ENCODE measurements at places on chromosomes 3 and 15.

DNA sequence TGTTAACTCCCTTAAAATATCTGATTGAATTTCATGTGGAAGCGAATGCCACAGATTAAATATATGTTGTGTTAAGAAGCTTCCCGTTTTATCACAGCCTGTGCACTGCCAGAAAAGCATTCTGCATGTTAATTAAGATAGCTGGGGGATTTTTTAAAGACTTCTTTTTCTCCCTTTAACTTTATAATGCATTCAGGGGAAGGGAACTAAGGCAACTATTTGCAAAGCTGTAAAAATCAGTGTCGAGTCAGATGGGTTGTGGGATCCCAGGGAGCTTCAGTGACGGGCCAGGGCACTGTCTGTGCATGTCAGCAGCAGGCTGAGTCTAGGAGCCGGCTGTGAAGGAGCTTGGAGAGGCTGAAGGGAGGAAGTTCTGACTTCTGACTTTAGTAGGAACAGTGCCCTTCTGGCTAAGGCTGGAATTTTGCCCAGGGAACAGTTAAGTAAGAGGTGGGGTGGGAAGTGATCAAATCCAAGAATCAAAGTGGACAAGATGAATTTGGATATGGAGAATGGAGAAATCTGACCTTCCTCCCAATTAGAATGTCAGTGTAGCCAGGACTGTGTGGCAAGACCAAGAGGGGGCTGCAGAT, 77.7 kb downstream of the ABHD5 start:
- DNase-seq: no peak

DNA sequence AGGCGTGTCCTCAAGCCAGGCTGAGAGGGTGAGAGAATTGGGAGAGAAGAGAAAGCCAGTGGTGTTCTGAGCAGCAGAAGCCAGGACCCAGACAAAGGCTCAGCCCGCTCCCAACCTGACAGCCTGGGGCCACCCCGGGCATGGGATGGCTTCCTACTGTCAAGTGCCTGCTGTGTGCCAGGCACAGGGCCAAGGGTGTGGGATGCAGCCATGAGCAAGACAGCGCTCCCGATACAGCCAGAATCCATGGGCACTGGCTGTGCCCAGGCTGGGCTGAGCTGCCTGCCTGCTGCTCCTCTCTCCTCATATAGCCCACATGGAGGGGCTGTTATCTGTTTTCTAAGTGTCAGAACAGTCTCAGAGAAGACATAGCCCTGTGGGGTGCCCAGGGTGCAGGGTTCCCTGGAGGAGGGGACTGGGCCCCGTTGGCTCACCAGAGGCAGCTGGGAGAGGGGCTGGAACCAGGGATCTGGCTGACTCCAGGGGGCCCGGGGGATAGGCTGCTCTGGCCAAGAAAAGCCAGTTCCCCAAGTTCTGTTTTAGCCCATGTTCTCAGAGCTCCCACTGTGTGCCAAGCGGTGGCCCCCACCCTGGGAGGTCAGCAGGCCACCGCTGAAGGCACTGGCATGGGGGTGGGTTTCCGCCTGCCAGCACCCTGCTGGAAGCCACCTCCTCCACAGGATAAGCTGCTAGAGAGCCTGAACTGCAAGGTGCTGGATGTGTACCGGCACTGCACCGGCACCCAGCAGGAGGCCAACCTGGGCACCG, 39.0 kb downstream of the CFAP100 start:
- DNase-seq: no peak

- peak; percentile 44 for DNase-seq
Measured at GRCh38 chr3:68288085-68288484, 633.7 kb upstream of the SUCLG2 start.

- DNase-seq: no peak
Measured at GRCh38 chr15:63942486-63943365, 103.6 kb downstream of the DAPK2 start.

DNA sequence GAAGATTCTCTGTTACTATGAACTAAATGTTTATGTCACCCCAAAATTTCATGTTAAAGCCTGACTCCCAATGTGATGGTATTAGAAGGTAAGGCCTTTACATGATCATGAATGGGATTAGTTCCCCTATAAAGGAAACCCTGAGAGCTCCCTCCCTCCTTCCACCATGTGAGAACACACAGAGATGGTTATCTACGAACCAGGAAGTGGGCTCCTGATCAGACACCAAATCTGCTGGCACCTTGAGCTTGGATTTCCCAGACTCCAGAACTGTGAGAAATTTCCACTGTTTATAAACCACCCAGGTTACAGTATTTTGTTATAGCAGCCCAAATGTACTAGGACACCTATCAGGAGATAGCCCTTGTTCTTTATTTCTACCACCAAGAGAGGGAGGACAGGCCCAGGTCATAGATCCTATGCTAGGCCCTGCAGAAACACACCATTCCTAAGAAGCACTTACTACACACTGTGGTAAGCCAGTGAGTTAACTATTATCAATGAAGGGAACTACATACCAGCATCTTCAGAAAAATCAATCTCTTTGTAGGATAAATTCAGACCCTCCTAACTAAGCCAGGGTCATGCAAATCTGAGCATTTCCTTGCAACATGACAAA, 59.0 kb downstream of the PRKAR2A start:
- no peak for DNase-seq

- DNase-seq: peak; percentile 18
Measured at GRCh38 chr3:168312984-168313383, 217.3 kb upstream of the GOLIM4 start.

DNA sequence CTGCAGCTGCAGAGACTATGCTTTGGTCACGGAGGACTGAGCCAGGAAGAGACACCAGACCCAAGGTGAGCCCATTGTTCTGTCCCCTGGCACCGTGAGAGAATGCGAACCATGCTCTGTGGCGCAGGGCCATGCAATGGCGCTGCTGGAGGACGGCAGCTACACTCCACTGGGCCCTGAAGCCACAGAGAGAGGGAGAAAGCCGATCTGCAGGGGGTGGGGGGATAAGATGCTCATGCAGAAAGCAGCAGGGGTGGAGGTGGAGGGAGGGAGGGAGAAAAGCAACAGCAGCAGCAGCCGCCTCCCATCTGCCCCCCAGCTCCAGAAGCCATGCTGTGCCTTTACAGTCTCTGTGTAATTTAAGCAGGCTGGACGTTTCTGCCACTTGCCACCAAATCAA, 5.3 kb downstream of the BDH1 start:
- peak; percentile 32 for DNase-seq

GRCh38 chr3:49260806-49261324, 16.2 kb downstream of the C3orf62 start:
- no peak for DNase-seq

DNA sequence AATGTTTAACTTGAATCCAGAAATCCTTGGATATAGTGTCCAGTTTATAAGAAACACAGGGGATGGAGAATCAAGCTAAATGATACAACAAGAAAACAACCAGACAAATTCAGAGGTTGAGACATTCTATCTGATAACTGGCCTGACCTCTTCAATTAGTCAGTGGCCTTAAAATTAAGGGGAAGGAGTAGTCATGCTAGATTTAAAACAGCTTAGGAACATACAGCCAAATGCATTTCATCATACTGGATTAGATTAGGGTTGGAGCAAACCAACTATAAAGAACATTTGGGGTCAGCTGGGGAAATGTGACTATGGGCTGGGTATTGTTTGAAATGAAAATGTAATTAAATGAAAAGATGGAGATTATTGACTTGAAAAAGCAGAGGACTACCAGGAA, 53.3 kb downstream of the PPARG start:
- DNase-seq: no peak

DNA sequence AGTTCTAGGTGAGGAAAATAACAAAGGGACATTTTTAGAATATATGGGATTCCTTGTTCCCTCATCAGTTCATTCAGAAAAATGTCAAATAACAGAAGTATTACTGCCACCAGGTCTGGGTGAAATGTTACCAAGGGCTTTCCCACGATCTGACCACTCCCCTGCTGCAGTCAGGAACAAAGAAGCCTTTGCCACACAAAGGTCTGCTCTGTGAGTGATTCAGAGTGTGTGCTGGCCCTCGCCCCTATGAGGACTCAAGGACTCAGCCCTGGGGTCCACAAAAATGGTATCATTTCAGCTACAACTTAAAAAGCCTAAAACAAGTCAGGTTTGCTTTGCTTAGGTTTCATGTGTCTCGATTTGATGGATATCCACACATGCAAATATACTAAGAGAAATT, 5.0 kb downstream of the MKRN3 start:
- peak; percentile 54 for DNase-seq

GRCh38 chr15:80382285-80382684, 21.9 kb upstream of the ARNT2 start:
- no peak for DNase-seq

DNA sequence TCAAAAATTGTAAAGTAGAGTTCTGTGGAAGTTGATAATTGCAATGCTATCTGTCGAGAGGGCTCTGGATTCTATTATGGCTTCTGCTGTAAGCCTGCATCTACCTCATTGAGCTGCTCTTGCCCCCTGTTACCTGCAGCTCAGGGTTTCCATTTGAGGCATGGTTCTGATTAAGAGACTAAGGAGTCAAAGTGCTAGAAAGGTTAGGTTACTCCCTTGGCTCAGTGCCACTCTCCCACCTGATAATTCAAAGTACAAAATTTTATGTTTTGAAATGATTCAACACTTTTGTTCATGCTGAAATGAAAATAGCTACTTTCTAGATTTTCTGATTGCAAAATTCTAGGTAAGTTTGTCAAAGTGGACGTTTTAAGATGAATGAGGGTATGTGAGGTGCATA, 220.5 kb upstream of the SATB1 start:
- DNase-seq: no peak

DNA sequence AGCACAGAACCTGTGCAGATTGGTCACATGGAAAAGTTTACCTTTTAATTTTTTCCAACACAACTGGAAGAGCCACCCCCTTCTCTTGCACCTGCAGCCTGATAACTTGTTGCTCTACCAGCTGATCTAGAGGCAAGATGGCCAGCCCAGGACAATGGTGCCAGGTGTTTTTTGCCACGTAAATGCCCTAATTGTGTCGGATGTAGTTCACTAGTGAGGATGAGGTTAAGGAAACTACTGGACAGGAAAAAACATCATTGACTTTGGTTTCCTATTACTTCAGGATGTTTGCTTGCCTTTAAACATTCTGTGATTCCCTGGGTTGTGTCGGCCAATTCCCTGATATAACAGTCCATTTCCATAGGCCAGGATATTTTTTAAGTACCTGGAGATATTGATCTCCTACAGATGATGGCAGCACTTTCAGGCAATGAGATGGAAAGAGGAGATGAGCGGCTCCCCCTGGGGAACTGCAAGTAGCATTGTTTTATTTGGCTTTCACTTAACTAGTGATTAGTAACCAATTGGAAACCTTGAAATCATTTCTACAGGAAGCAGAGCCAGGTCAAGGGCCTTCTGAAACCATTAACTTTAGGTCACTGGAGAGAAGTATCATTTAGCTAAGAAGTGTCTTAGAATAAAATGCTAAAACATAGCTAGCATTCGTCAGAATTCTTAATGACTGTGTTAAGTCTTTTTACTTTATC, 72.5 kb downstream of the OSBPL10 start:
- no peak for DNase-seq

DNA sequence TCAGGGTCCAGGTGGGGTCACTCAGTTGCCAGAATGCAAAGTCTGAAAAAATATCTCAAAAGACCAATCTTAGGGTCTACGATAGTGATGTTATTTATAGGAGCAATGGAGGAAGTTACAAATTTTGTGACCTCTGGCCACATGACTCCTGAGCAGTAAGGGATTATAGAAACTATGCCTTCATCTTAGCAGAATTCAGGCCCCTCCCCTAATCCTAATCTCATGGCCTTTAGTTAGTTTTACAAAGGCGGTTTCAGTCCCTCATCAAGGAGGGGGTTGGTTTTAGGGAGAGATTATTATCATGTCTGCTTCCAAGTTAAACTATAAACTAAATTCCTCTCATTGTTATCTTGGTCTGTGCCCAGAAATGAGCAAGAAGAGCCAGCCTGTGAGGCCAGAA, 5.9 kb upstream of the DCP1A start:
- DNase-seq: no peak

Measured in eye (tissue), 1 donor.